ENCODE measurements at places on chromosomes 5 and 9. TPM values are rescaled to one million over a fixed set of nuclear protein-coding genes. Genes with fewer than 3 reads are reported as not detected.

Gene CDH9
- total RNA-seq, result not detected

Gene OSMR
- 28.0 TPM for total RNA-seq

Gene PCDHGA5
- total RNA-seq, result 6.8 TPM

Gene LRRC19
- total RNA-seq, result not detected

Gene ADAMTS19
- 0.19 TPM for total RNA-seq

Gene INSL4
- not detected for total RNA-seq

DNA sequence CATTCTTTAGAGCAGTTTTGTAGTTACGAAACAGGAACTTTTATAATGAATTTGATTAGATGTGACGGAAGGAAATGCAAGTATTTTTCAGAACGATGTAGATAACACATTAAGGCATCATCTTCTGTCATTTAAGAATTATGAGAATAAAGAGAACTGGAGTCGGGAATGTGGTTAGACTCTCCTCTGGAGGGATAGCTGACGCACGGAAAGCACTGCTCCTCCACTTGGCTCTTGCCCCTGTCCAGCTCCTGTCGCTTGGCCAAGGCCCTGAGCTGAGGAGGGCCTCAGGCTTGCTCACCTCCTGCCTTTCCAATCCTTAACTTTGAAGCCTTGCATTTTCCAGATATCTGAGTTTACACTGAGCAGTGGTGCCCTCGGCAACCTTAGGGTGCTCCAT, 60.5 kb downstream of the MAP1B start:
- peaks cover 43% of the 10 kb centered on the region for H3K4me1 ChIP-seq
- no peak overlapping the region for H3K4me3 ChIP-seq
- DNase-seq, result peak; percentile 55
- peaks cover 6% of the 10 kb centered on the region for H3K36me3 ChIP-seq
- H3K27me3 ChIP-seq, result no peaks in the 10 kb centered on the region
- H3K27ac ChIP-seq, result no peak overlapping the region

DNA sequence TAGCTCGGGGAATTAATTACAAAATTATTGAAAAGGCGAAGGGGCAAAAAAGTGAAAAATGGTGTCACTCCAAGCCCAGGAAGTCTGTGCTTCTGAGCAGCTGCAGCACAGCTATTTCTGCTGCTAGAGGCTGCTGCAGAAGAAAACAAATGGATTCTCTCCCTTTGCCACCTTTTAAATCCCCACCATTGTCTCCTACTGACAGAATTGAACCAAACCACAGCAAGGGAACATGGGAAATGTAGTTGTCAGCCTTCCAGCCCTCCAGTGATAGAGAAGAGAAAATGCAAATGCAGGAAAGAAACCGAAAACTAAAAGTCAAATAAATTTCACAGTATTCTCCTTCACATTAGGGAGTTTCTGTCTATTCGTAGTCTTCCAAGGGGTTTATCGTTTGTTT, 33.4 kb upstream of the CDC42SE2 start:
- no peaks in the 10 kb centered on the region for H3K27me3 ChIP-seq
- H3K36me3 ChIP-seq, result no peaks in the 10 kb centered on the region
- DNase-seq, result no peak
- H3K4me1 ChIP-seq, result no peaks in the 10 kb centered on the region
- no peak overlapping the region for H3K27ac ChIP-seq

DNA sequence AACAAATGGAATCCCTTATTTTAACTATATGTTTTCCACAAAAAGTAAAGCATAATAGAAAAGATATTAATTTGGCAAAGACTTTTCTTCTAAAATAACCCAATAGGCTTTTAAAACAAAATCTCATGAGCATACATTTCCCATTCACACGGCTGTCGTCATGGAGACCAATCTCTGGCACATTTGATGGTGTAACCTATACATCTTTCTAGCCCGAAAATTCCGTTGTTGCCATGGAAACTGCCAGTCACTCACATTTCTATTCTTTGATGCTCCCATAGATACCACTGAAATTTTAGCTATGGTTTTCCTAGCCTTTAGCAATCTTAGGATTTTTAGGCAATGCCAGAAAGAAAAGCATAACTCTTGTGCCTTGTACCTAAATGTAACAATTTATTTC, 262.9 kb upstream of the TRPM3 start:
- no peaks in the 10 kb centered on the region for H3K36me3 ChIP-seq
- no peak overlapping the region for H3K27ac ChIP-seq
- DNase-seq, result no peak
- H3K4me1 ChIP-seq, result no peaks in the 10 kb centered on the region

GRCh38 chr9:86652736-86653135, 294.6 kb downstream of the GAS1 start:
- no peaks in the 10 kb centered on the region for H3K27me3 ChIP-seq
- no peak for DNase-seq
- no peak overlapping the region for H3K27ac ChIP-seq
- no peak overlapping the region for H3K4me3 ChIP-seq

DNA sequence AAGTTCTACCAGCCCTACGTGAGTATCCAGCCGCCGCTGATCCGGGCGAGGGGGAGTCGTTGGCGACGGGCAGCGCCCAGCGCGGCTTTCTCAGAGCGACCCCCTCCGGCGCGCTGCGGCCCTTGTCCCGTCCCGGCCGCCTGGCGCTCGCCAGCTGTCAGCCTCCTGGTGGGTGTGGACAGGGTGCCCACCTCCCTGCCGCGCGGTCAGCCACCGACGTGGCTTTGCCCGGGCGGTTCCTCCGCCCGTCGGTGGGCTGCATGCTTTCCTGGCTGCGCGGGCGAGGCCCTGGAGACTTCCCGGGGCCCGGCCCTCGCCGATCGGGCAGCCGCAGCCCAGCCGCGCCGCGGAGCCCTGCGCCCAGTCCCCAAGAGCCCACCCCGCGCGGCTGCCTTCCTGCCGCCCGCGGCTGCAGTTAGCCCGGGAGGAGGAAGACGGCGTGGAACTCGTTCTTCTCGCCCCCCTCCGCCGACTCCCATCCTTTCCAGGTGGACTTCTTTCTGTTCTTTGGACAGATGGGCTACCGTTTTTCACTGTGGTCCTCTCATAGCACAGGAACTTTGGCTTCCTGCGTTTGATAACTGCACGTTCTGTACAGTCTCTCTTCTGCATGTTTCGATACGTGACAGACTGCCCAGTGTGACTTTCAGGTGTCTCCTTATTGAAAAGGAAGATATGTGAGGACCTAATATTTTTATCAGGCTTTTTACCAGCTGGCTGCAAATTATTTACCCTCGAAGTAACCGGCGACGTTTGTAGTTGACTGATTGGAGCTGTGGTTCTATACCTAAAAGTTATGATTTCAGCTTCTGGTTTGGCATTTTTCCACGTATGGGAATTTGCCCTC, 577 bp downstream of the AP3S1 start:
- H3K4me3 ChIP-seq, result peak overlapping the region; percentile 59
- peak overlapping the region; percentile 83 for H3K27ac ChIP-seq
- DNase-seq, result no peak
- peaks cover 2% of the 10 kb centered on the region for H3K36me3 ChIP-seq
- H3K4me1 ChIP-seq, result peaks cover 34% of the 10 kb centered on the region

DNA sequence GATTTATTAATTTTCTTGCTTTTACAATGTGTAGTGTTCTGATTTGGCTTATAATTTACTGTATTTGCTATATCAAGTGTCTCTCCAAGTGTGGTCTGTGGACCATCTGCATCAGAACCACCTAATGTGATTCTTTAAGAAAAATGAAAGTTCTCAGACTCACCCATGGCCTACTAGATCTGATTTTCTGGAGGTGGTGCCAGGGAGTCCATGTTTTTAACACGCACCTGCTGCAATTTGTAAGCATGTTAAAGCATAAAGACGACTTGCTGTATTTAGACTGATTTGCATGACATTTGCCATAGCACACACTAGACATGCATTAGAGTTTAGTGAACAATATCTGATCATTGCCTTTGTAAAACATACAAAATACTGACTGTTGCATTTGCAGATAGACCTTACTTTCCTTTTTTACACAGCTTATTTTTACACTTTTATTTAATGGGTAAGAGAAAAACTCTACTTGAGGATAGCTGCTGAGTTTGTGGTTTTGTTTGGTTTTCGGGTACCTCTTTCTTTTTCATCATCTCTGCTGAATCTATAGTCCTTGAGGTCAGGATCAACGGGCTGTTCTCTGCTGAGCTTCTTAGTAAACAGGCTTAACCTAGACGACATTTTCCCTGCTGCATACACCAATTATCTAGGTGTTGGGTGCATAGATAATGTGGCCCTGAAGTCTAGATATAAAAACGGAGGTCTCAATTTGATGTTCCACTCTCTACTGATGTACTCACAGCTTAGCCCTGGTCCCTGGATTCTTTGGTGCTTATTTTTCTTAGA, 138.0 kb upstream of the ZNF366 start:
- DNase-seq, result no peak
- no peaks in the 10 kb centered on the region for H3K4me1 ChIP-seq
- no peaks in the 10 kb centered on the region for H3K36me3 ChIP-seq
- H3K27ac ChIP-seq, result no peak overlapping the region

- H3K27ac ChIP-seq, result no peak overlapping the region
- peaks cover 9% of the 10 kb centered on the region for H3K4me1 ChIP-seq
- H3K4me3 ChIP-seq, result no peak overlapping the region
- H3K27me3 ChIP-seq, result no peaks in the 10 kb centered on the region
- H3K36me3 ChIP-seq, result no peaks in the 10 kb centered on the region
These were observed 286.0 kb downstream of the ZSWIM6 start for GRCh38 chr5:61617995-61618525.

DNA sequence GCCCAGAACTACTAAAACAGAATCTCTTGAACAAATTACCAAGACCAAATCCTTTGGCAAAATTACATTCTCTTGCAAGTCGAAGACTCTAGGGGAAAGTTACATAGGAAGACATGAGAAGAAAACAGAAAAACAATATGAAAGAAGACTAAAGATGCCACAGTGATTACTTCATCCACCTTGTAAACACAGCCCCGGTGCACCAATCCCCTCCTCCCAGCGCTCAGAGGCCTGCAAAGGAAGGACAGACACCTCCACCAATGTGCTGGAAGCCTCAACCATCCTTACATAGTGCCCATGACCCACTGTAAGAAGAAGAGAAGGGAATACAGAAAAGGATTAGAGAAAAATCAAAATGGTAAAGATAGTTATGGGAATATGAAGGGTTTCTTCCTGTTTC, 218.5 kb downstream of the SPOCK1 start:
- no peak overlapping the region for H3K27ac ChIP-seq
- H3K36me3 ChIP-seq, result no peaks in the 10 kb centered on the region
- no peak for DNase-seq
- H3K4me1 ChIP-seq, result peaks cover 8% of the 10 kb centered on the region

- H3K4me1 ChIP-seq, result no peaks in the 10 kb centered on the region
- no peak for DNase-seq
- no peaks in the 10 kb centered on the region for H3K27me3 ChIP-seq
These were observed 882.7 kb downstream of the TLE1 start for GRCh38 chr9:80806671-80807070.

GRCh38 chr9:26471261-26471660, 421.3 kb downstream of the CAAP1 start:
- H3K4me1 ChIP-seq, result no peaks in the 10 kb centered on the region
- H3K27me3 ChIP-seq, result no peaks in the 10 kb centered on the region
- H3K27ac ChIP-seq, result no peak overlapping the region
- DNase-seq, result no peak
- H3K36me3 ChIP-seq, result no peaks in the 10 kb centered on the region

GRCh38 chr9:114433720-114434255, 46.0 kb upstream of the AKNA start:
- no peaks in the 10 kb centered on the region for H3K4me1 ChIP-seq
- H3K27me3 ChIP-seq, result no peaks in the 10 kb centered on the region
- no peaks in the 10 kb centered on the region for H3K36me3 ChIP-seq
- H3K27ac ChIP-seq, result no peak overlapping the region

DNA sequence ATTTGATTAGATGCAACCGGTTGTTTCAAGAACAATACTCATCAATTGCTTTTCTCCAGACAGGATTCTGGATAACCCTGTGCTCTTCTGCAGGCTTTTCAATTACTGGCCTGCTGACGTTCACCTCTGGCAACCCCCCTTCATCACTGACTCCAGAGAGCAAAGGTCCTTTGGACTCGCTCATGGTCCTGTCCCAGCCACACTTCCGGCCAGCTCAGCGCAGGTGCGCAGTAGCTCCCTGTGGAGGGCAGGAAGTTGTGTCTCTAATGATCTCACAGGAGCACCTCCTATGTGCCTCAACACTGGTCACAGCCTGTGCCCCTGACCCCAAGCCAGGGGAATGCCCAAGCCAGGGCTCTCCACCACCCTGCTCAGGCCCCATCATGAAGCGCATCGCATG, 44.0 kb downstream of the OLFM1 start:
- no peak overlapping the region for H3K4me3 ChIP-seq
- no peak for DNase-seq
- no peak overlapping the region for H3K27ac ChIP-seq
- H3K27me3 ChIP-seq, result peaks cover 45% of the 10 kb centered on the region
- H3K36me3 ChIP-seq, result no peaks in the 10 kb centered on the region
- no peaks in the 10 kb centered on the region for H3K4me1 ChIP-seq

DNA sequence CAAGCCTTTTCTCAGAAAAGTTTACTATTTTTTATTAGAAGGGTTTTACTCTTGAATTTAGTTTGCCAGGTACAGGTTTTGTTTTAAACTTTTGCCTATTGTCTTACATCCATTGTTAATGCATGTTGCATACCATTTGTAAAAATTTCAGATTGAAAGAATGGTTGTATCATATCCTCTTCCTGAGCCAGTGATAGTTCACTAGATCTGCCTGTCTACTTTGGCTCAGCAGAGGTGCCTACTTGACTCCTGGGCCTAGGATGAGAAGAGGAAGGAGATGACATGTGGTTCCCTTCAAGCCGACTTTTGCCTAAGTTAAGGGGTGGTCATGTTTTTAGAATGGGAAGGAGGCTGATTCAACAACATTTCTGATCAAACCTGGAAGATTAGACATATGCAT, 232.9 kb downstream of the TRPM3 start:
- no peak overlapping the region for H3K27ac ChIP-seq
- DNase-seq, result no peak
- no peak overlapping the region for H3K4me3 ChIP-seq
- H3K27me3 ChIP-seq, result no peaks in the 10 kb centered on the region
- H3K4me1 ChIP-seq, result no peaks in the 10 kb centered on the region

- H3K4me3 ChIP-seq, result no peak overlapping the region
- H3K27ac ChIP-seq, result no peak overlapping the region
- DNase-seq, result no peak
These were observed 87.2 kb downstream of the FSTL4 start for GRCh38 chr5:133525126-133525525.

DNA sequence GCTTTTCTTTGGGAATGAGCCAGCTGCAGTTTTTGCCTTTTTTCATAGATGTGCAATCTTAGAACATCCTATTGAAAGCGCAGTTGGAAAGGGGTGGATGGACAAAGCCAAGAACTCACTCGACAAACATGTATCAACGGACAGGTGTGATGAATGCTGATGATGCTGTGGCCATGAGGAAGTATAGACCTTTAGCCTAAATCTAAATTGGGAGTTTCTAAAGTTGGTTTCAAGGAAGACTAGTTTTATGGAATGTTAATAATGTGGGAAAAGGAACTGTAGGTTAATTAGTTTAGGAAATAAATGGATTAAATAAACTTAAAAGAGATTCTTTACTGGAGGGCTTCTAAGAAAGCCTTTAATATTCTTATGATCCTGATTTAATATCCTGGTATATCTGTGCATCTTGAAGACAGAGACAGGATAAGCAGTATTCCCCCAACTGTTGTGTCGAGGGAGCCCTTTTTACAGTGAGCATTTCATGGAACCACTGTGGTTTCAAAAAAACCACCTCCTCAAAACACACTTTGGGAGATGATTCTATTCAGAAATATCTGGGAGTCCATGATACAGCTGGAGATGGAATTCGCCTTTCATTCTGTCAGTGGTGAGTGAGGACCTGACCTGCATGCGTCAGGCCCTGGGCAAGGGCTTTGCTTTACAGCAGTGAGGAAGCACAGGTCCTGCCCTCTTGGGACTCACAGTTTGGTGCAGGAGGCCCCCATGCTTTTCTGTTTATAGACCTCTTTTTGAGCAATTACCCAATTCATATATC, 82.6 kb downstream of the AOPEP start:
- H3K36me3 ChIP-seq, result no peaks in the 10 kb centered on the region
- DNase-seq, result no peak
- no peaks in the 10 kb centered on the region for H3K27me3 ChIP-seq
- no peak overlapping the region for H3K4me3 ChIP-seq
- H3K27ac ChIP-seq, result peak overlapping the region; percentile 72
